ENCODE measurements at places on chromosomes 1 and 21.

- no peak for DNase-seq
Measured at GRCh38 chr1:90174246-90174645, 179.3 kb downstream of the ZNF326 start.

DNA sequence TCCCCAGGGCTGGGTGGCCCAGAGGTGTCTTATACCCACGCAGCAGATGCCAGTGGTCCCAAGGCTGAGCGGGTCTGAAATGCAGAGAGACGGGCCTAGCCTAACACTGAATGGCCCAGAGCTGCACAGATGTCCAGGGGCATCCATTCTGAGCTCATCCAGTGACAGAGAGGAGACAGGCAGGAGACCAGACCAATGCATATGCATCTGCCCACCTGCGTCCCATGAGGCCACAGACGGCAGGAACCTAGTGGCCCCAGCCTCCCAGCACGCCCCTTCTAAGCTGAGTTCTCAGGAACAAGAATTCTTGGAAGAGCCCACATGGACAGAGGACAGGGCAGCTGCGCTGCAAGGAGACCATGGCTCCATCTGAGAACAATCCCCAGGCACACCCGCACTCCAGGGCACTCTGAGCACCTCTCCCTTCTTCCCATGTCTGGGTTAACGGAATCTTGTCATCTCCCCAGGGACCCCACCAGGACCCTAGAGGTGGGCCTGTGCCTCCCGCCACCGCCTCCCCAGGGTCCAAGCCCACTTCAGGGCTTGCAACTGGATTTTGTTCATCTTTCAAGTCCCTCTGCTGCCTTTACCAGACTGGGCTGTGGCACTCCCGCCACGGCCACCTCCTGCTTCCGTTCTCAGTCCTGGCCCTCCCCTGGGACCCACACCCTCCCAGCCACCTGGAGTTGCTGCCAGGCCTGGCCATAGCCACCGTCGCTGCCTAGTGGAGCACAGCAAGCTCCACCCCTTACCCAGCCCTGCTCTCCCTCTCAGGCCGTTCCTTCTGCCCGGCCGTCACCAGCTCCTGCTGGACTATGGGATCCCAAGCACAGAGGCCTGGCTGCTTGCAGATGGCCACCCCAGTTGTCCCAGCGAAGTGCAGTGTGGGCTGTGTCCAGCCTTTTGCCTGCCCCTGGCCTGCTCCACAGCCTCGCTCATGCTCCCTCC, 3.3 kb downstream of the WNT3A start:
- DNase-seq, result no peak

GRCh38 chr21:31668651-31669491, 9.4 kb downstream of the SOD1 start:
- no peak for DNase-seq

DNA sequence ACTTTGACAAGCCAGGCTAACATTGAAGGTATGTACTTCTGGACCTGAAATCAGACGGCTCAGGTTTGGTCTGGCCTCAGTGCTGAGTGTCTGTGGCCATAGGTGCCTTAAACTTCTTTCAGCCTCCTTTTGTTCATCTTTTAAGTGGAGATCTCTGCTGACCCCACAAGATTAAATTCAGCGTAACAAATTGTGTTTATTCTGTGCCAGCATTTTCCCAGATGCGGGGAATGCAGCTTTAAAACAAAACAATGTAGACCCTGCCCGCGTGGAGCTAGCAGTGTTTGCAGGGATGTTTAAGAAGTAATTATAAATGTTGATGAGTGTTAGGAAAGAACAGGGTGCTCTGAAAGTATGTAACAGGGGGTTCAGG, 923 bp downstream of the CAP1 start:
- no peak for DNase-seq

All from AML-193 (cell line).